H9 (cell line): ENCODE measurements at places on chromosomes 1 and 21. TPM values are rescaled to one million over a fixed set of nuclear protein-coding genes. Genes with fewer than 3 reads are reported as not detected.
A peak's percentile ranks its signal among the peaks of the same experiment; 100 is the strongest.

DNA sequence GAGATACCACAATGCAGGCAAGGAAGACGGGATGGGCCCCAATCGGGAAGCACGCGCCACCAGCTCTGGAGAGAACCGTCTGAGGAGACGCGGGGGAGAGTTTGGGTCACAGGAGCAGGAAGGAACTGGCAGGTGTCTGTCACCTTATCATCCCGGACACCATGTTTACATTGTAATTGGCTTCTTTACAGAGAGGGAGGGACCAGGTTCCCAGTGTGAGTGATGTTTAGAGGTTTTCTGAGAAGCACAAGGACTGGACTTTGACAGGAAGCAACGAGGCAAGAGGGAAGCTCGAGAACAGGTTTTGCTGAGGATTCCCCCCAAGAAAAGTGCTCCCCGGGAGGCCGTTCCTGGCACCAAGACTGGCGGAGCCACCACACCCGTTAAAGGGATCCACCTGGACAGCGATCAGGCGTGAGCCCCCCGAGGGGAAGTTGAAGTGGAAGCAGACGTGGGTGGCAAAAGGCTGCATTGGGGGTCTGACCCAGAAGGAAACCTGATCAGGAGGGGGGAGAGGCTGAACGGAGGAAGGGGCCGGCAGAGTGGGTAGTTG lies 957 bp downstream of the EPS15 start:
- no peaks in the 10 kb centered on the region for H3K36me3 ChIP-seq
- no peaks in the 10 kb centered on the region for H3K27me3 ChIP-seq
- DNase-seq = peak; percentile 67
- H3K4me1 ChIP-seq = no peaks in the 10 kb centered on the region

- H3K4me3 ChIP-seq = 0 out of 3 replicates have a peak overlapping the region, but pooled peaks have one; percentile 98
- no peaks in the 10 kb centered on the region for H3K27me3 ChIP-seq
- no peaks in the 10 kb centered on the region for H3K4me1 ChIP-seq
- H3K36me3 ChIP-seq = peaks cover 52% of the 10 kb centered on the region
- no peak for DNase-seq
Measured at GRCh38 chr1:236602171-236602570, 2.1 kb downstream of the HEATR1 start.

- H3K4me1 ChIP-seq = peaks cover 3% of the 10 kb centered on the region; the same call in 1 of the 2 replicates
- H3K36me3 ChIP-seq = peaks cover 8% of the 10 kb centered on the region
- H3K27ac ChIP-seq = no peak overlapping the region
- H3K27me3 ChIP-seq = no peaks in the 10 kb centered on the region
- DNase-seq = no peak
- no peak overlapping the region for H3K4me3 ChIP-seq
Measured at GRCh38 chr1:18201997-18202719, 94.6 kb downstream of the IGSF21 start.

- H3K27ac ChIP-seq = no peak overlapping the region
- H3K4me1 ChIP-seq = no peaks in the 10 kb centered on the region
- no peaks in the 10 kb centered on the region for H3K27me3 ChIP-seq
- DNase-seq = no peak
Measured at GRCh38 chr1:183002797-183003196, 20.4 kb upstream of the LAMC1 start.

DNA sequence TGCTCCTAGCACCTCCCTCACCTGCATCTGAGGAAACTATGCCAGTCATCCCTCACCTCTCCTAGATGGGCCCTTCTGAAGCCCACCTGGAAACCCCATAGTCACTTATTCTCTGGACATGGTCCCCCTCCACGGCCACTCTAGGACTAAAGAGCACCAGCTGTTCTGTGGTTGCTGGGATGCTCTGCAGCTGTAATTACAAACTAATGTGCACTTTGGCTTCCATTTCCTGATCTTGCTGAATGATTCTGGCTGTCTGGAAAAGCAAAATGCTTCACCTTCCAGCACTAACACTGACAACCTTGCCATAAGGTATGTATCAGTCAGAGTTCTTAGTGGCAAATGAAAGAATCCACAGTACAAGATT lies 48.7 kb upstream of the PSEN2 start:
- DNase-seq = no peak
- no peaks in the 10 kb centered on the region for H3K27me3 ChIP-seq
- no peak overlapping the region for H3K27ac ChIP-seq
- H3K4me1 ChIP-seq = no peaks in the 10 kb centered on the region
- no peak overlapping the region for H3K4me3 ChIP-seq

DNA sequence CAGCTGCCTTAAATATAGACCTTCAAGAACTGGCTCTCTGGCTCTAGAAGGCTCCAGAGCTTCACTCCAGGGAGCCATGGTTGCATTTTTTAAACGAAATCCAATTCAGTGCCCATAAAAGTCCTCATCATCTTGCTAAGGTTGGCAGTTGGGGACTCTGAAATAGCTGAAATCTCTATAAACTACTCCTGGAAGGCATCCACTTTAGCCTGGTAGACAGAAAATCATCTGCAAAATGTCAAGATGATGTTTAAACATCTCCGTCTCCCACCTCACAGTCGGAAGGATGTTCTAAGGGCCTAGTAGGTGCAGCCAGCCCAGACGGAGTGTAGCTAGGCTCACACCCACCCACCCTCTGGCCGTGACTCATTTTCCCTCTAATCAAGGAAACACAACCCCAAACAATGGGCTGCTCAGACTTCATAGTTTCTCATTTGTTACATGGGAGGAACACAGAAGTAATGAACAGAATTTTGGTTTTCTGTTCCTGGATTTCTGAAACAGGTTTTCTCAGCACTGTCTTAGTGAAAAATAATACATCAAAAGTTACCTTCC lies 235.4 kb upstream of the KAZN start:
- no peaks in the 10 kb centered on the region for H3K4me1 ChIP-seq
- no peak overlapping the region for H3K4me3 ChIP-seq
- peaks cover 17% of the 10 kb centered on the region for H3K36me3 ChIP-seq
- 0 out of 2 replicates have a peak, but pooled peaks cover 2% of the 10 kb centered on the region for H3K27me3 ChIP-seq

DNA sequence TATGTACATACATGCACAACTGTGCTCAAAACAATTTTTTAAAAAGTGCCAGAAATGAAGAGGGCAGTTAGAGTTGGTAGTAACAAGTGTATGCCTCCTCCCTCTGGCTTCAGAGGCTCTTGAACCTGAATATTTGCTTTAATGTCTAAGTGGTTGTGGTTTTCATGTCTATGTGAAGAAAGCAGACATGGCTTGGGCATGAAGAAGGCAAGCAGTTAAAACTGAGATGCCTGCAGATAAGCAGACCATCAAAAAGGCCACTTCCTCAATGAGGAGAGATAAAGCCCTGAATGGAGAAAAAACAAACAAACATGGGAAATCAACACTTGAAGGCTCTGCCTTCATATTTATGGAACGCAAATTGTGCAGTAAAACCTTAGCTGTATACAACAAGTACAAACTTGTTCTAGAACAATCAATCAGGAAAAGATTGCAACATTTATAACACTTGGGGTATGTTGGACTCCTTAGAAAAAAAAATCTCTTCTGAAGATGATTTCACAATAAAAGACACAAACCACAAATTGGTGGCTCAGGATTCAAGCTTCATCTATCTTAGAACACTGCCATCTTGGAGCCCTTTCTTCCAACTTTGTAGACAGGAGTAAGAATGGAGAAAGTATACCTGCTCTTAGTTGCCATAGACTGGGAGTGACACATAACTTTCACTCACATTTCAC lies 52.7 kb upstream of the PLA2G4A start:
- H3K36me3 ChIP-seq = no peaks in the 10 kb centered on the region
- no peak for DNase-seq
- H3K27ac ChIP-seq = no peak overlapping the region
- H3K4me1 ChIP-seq = no peaks in the 10 kb centered on the region
- no peaks in the 10 kb centered on the region for H3K27me3 ChIP-seq

- DNase-seq = no peak
- H3K27me3 ChIP-seq = no peaks in the 10 kb centered on the region
- H3K4me1 ChIP-seq = no peaks in the 10 kb centered on the region
- no peaks in the 10 kb centered on the region for H3K36me3 ChIP-seq
- H3K4me3 ChIP-seq = no peak overlapping the region
- H3K27ac ChIP-seq = no peak overlapping the region
Measured at GRCh38 chr1:205068001-205068400, 16.3 kb downstream of the TMEM81 start.

The CFAP74 gene
- 0.28 and 0.44 TPM in 2 replicates for total RNA-seq

The TUFT1 gene
- total RNA-seq = 6.2 and 6.5 TPM in 2 replicates

The TMEM234 gene
- 19.5 and 19.7 TPM in 2 replicates for total RNA-seq

The MPL gene
- 0.35 TPM in 1 of 2 replicates, not detected in the other for total RNA-seq
